ENCODE measurements at places on chromosomes 6 and 20.

- no peak for DNase-seq
These were observed 815 bp downstream of the SPATA2 start for GRCh38 chr20:49914310-49915117.

DNA sequence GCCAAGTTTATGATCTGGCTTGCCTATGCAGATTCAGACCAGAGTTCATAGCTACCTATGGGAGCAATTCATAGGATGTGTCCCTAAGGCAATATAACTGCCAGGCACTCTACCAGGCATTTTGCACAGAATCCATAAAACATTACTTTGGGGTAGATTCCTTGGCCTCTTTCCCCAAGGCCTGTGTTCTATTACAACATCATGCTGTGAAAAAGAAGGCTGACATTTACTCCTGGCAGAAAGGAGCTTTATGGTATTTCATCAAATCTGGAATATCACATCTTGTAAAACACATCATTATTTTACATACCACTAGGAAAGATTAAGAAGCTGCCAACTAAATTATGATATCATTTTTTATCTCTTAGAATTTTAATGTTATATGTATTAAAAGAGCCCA lies 287.0 kb upstream of the MARCKS start:
- DNase-seq, result peak; percentile 65

- DNase-seq, result peak; percentile 72
These were observed 55.0 kb downstream of the TRIM38 start for GRCh38 chr6:26017632-26017966.

DNA sequence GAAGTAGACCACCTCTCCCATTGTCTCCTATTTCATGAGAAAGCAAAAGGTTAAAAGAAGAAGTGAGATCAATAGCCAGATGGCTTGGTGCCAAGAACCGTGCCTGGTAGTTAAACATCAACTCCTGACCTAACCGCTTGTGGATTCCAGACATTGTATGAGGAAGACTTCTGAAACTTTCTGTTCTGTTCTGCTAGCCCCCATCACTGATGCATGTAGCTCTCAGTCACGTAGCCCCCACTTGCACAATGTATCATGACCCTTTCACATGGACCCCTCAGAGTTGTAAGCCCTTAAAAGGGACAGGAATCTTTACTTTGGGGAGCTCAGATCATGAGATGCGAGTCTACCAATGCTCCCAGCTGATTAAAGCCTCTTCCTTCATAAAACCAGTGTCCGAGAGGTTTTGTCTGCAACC lies 301.2 kb downstream of the RNGTT start:
- no peak for DNase-seq

GRCh38 chr6:109187399-109188114 lies 92.2 kb downstream of the CEP57L1 start:
- DNase-seq, result no peak

DNA sequence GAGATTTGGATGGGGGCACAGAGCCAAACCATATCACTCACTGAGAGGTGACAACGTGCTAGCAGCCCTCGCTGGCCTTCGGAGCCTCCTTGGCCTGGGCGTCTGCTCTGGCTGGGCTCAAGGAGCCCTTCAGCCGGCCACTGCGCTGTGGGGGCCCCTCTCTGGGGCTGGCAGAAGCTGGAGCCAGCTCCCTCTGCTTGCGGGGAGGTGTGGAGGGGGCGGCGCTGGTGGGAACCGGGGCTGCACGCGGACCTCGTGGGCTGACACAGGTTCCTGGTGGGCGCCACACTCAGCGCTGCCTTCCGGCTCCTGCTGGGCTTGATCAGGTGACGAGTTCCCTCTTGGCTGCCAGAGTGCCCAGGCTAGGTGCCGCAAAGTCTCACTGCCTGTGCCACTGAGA lies 489.2 kb downstream of the PKHD1 start:
- no peak for DNase-seq

DNA sequence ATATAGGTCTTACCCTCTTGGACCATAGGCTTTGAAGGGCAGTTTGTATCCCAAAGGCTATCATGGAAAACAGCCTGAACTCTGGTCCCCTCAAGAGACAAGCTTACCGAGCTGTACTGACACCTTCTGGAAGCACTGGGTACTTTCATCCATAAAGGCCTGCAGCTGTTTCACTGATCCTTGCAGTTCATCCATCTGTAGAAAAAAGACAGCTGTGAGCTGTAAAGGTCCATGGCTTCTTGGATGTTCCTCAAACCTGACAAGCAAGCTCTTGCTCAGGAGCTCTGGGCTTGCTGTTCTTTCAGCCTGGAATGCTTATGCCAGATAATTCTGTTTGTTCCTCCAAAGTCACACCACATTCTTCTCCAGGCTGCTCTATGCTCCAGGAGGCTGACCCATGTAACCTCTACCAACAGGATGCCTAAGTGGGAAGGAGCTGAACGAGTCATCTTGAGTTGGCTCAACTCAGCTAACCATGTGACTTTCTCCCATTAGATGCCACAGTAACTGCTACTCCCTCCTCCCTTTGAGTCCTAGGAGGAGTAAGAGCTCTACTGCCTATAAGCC lies 8.8 kb upstream of the NDRG3 start:
- peak; percentile 25 for DNase-seq

DNA sequence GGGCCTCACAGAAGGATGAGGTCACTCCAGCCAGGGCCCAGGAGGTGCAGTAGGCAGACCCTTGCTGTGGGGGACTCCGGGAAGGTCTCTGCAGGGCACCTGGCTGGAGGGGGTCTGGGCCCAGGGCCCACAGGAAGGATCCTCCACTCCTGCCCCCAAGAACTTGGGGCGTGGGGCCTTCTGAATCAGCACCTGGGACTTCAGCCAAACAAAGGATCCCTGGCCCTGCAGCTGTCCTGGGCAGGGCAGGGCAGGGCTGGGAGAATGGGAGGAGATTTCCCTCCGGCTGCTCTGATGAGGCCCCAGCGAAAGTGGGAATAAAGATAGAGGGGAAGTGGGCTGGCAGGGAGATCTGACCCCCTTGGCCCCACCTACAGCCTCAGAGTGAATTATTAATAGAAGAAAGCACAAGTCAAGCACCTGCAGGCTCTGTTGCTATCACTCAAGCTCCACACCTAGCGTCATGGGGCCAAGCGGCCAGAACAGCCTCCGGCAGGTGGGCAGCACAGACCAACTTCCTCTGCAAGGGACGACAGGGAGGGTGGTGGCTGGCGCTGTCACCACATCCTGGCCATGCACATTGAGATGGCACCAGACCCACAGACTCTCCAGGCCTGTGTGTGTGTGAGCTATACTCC lies 61.6 kb upstream of the MRPS10 start:
- DNase-seq, result no peak

GRCh38 chr6:30360139-30360538 lies 15.2 kb downstream of the RPP21 start:
- DNase-seq, result no peak

GRCh38 chr20:62493253-62493885 lies 17.6 kb upstream of the GATA5 start:
- DNase-seq, result no peak

GRCh38 chr6:117168296-117169063 lies 96.9 kb upstream of the VGLL2 start:
- DNase-seq, result no peak

DNA sequence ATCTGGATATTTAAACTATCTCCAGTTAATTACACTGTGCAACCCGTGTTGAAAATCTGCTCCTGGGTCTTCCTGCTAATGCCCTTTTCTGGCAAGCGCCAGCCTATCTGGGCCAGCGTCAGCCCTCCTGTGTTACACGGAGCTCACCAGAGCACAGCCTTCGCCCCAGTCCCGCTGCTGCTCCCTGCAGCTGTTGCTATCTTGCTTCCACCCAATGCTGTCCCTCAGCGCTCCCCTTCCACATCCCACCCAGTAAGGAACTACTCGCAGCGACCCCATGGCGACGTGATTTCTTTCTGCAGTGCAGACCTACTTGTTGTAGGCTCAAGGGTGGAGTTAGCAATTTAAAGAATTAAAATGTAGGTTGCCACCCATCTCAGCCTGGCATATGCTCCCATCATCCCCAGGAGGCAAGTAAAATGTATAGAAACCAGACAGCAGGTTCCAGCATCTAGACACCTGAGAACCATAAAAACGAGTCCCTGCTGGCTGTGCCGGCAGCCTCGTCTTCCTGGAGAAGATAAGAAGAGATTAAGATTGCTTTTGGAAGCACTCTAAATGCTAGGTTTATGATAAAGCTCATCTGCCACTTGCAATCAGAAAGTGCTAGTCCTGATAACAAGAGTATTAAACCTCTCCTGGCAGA lies 254.3 kb upstream of the FOXQ1 start:
- no peak for DNase-seq

GRCh38 chr6:161750686-161751085 lies 476.8 kb upstream of the AGPAT4 start:
- no peak for DNase-seq
